Kidney tubule cell (primary cell): ENCODE measurements at places on chromosomes 5 and 9.

- DNase-seq = no peak
Observed at GRCh38 chr5:160382346-160382745, 11.9 kb upstream of the C1QTNF2 start.

DNA sequence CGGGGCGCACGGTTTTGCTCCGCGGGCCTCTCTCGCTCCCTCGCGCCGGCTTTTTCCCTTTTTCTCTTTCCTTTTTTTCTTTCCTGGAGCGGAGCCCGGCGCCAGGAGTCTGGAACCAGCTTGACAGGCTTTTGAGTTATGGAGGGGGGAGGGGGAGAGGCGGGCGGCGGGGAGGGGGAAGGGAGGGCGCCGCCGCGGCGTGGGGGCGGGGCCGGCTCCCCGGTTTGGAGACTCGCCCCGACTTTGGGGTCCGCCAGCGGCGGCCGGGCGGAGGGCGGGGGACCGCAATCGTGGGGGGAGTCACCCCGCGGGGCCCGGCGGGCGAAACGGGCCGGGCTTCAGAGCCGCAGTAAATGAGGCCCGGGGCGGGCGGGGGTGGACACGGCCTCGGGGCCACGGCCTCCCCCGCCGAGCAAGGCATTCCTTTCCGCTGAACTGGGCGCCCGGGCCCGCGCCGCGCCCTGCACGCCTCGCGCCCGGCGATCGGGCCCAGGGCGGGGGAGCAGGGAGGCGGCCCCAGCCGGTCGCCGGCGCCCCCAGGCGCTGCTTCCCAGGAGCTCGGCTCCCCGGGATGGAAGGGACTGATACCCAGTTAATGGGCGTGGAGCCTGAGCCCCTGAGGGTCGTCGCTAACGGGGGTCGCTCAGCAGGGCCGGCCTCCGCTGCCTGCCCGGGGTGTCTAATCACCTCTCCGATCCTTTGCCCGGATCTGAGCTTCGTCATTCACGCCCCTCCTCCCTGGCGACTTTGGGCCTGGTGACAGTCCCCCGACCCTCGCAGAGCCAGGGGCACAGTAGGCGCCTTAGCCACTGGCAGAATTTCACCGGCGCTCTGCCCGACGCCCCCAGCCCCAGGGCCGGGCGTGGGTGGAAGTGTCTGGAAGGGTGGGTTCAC is 138.1 kb downstream of the C9orf50 start:
- DNase-seq = peak; percentile 91

DNA sequence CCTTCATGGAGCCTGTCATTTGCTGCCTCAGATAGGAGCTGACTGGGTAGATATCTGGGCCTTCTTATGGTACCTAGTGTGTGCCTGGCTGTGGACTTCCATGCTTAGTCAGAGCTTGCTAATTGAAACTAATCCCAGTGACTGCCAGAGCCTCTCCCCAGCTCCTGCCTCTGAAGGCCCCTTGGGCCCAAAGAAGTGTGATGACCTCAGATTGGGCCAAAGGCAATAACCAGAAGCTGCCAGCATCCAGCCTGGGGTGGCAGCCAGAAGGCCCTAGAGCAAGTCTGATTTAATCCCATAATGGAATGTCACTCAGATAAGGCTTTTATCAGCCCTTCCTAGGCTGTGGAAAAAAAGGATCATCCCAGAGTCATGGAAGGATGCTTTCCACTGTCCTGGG is 17.1 kb upstream of the CDC23 start:
- DNase-seq = no peak

DNA sequence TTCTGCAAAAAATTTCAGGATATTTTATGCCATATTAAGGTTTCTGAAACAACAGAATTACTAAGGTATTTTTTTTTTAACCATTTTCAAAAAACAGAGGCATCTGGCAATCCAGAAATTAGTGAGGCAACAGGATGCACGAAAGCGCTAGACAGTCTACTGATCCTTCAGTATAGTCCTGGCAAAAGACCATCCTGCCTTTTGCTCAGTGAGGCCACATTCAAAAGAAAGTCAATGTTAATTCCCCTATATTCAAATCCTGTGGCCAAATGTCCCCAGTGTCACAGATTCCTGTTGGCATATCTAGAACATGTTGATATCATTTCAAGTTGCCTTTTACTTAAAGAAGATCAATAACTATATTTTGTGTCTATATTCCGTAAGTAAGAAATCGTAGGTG is 13.1 kb upstream of the NFIB start:
- DNase-seq = no peak

- DNase-seq = no peak
Observed at GRCh38 chr9:85268131-85268530, 473.6 kb downstream of the AGTPBP1 start.

GRCh38 chr9:119739476-119739875 is 370.2 kb upstream of the BRINP1 start:
- no peak for DNase-seq

DNA sequence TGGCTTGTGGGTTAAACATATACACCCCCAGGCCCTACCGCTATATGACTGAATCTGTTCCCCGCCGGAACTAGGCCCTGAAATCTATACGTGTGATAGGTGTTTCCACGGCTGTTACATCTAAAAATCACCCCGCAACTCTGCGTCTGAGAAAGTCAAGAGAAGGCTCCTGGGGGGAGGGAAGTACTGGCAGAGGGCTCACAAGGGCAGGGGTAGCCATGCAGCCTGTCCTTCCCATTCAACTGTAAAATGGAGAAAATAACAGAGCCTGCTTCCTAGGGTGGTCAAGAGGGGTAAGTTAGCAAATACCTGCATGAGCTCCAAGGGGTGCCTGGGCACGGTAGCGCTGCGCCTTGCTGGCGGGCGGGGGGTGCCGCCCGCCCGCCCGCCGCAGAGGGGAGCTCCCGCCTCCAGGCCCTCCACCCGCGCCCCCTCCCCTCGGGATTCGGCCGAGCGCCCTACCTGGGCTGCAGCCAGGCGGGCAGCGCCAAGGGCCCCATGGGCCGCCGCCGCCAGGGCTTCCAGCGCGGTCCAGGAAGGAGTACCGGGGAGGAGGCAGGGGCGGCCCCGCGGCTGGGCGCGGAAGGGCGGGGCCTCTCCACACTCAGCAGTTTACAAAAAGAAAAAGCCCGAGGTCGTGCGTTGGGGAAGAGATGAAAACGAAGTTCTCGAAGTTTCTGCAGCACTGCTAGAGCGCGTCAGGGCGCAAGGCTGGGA is at the start of gene HACD4:
HACD4 (minus strand) TSS at position 550 of the 717 bp plus-strand sequence; CDS start at position 500, 50 bp downstream.
- peak; percentile 56 for DNase-seq

- no peak for DNase-seq
Observed at GRCh38 chr9:79409182-79409823, 162.5 kb upstream of the TLE4 start.

GRCh38 chr5:176418251-176418650 is 1.9 kb upstream of the CLTB start:
- DNase-seq = peak; percentile 93

DNA sequence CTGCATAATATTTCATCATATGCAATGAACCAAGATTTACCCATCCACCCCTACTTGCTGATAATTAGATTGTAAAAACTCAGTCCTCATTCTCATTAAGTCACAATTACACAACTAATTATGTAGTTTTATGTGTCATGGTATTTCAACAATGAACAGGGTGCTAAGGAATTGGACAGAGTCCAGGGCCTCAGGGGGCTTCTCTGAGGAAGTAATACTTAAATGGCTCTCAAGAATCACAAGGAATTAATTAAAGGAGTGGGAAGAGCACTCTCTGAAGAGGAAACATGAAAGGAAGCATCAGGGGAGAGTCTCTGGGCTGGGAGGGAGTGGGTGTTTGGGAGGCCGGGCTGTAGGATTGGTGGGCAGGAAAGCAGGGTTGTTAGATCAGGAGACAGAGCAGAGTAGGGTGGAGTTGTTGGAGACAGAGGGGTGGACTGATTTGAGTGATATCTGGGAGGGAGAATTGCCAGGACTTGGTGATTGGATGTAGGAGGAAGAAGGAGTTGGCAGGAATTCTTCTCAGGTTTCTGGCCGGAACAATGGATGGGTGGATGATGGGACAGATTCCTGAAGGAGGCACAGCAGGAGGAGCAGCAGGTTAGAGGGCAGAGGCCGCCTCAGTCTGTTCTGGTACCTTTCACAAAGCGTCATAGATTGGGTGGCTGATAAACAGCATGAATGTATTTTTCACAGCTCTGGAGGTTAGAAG is 23.0 kb upstream of the NSG2 start:
- no peak for DNase-seq

DNA sequence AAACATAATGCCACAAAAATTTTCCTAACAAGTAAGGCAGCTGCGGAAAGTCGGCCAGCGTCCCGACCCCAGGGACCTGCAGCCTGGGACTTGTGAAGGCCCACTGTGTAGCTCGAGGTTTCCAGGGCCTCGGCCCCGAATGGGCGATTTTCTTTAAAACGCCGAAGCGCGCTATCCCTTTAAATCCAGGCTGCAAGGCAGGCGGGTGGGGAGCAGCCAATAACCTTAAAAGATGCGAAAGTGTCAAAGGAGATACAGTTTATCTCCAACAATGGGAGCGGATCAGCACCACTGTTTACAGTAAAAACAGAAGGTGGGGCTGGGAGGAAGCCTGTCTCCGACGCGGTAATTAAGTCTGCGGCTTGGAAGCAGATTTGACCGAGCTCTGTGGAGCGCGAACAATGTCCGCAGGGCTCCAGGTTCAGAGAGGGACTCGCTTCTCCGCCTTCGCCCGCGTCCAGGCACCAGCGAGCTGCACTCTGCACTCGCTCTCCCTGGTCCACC is 1.7 kb upstream of the ZSWIM6 start:
- peak; percentile 74 for DNase-seq

DNA sequence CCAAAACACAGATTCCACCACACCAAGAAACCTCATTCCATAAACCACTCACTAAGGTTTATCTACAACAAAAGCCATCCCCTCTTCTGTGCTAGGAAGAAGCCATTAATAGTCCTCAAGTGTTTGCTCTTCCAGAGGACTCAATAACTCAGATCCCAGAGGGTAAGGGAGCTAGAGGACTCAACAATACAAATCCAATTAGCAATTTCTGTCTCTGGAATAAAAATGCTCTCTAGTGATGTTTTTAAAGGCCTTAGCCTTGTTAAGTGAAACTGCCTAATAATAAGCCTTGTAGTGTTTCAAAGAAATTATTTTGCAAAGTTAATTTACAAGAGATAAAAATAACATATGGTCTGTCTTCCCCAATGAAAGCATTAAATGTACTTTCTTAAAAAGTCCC is 942.4 kb downstream of the CDH12 start:
- DNase-seq = no peak

GRCh38 chr5:1468629-1469527 is 23.6 kb upstream of the SLC6A3 start:
- DNase-seq = no peak

GRCh38 chr9:5786370-5787127 is 46.4 kb downstream of the ERMP1 start:
- peak; percentile 25 for DNase-seq

DNA sequence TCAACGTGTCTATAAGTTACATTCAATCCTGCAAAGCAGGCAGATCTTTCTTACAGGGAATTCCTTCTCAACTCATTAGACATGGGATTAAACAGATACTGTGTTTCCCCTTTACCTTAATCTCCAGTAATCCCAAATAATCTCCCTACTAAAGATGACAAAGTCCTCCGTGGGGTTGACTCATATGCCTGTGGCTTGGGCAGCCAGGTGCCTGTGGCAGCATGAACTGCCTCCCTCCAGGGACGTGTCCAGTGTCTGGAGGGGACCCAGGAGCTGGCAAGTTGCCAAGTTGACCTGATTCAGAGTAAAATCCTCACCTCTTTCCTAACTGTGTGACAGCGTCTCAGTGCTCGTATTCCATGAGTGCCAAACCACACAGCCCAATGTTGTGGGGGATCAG is 94.6 kb upstream of the PTCH1 start:
- no peak for DNase-seq
